Hair follicle dermal papilla cell (primary cell): ENCODE measurements at places on chromosomes 11 and 22. TPM values are rescaled to one million over a fixed set of nuclear protein-coding genes. Genes with fewer than 3 reads are reported as not detected.

Gene TREH
- not detected in 2 replicates for total RNA-seq

Gene MOGAT2
- total RNA-seq: not detected in 2 replicates

Gene E2F8
- total RNA-seq: 0.24 TPM in 1 of 2 replicates, not detected in the other

Gene CABP4
- total RNA-seq: not detected in 2 replicates

Gene MLC1
- under 0.01 TPM in 1 of 2 replicates, not detected in the other for total RNA-seq

Gene GLYATL1
- total RNA-seq: 0.12 and 0.32 TPM in 2 replicates

Gene ISX
- total RNA-seq: not detected in 2 replicates

Gene PRR33
- total RNA-seq: not detected in 2 replicates

Gene TENM4
- 2.1 and 2.6 TPM in 2 replicates for total RNA-seq

Gene C1QTNF5
- 28.6 and 30.8 TPM in 2 replicates for total RNA-seq

Gene MEI1
- 0.32 and 0.73 TPM in 2 replicates for total RNA-seq

Gene PTPRCAP
- 0.32 TPM in 1 of 2 replicates, not detected in the other for total RNA-seq

Gene GRIK4
- total RNA-seq: 0.16 TPM in 1 of 2 replicates, not detected in the other

Gene F2
- total RNA-seq: not detected in 2 replicates

Gene GALR3
- total RNA-seq: not detected in 2 replicates

Gene SOX6
- total RNA-seq: 1.2 and 2.1 TPM in 2 replicates

Gene DGCR6
- 1.3 and 2.4 TPM in 2 replicates for total RNA-seq

Gene OR5P2
- not detected in 2 replicates for total RNA-seq
